ENCODE measurements at places on chromosomes 3 and 15. TPM values are rescaled to one million over a fixed set of nuclear protein-coding genes. Genes with fewer than 3 reads are reported as not detected.

GRCh38 chr3:143455480-143455879 is 335.9 kb downstream of the CHST2 start:
- no peak for DNase-seq

- DNase-seq = no peak
Observed at GRCh38 chr15:36814708-36815107, 235.3 kb downstream of the CDIN1 start.

DNA sequence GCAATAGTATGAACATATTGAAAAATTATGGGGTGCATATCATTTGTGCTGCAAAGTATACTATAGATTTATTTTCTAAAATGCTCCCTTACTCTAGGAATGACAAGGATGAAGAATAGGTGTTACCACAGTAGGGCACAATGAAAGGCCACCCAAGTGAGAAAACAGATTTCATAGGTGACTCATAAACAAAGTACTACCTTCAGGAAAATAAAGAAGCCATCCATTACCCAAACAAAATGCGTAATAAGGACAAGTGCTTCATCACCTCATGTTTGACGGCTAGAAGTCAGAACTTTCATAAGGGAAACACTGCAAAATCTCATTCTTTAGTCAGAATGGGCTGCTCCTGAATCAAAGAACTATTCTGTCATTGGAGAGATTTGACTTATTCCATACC is 116.6 kb downstream of the MFSD1 start:
- peak; percentile 6 for DNase-seq

GRCh38 chr3:124097362-124098131 is 105.6 kb upstream of the ROPN1 start:
- peak; percentile 69 for DNase-seq

DNA sequence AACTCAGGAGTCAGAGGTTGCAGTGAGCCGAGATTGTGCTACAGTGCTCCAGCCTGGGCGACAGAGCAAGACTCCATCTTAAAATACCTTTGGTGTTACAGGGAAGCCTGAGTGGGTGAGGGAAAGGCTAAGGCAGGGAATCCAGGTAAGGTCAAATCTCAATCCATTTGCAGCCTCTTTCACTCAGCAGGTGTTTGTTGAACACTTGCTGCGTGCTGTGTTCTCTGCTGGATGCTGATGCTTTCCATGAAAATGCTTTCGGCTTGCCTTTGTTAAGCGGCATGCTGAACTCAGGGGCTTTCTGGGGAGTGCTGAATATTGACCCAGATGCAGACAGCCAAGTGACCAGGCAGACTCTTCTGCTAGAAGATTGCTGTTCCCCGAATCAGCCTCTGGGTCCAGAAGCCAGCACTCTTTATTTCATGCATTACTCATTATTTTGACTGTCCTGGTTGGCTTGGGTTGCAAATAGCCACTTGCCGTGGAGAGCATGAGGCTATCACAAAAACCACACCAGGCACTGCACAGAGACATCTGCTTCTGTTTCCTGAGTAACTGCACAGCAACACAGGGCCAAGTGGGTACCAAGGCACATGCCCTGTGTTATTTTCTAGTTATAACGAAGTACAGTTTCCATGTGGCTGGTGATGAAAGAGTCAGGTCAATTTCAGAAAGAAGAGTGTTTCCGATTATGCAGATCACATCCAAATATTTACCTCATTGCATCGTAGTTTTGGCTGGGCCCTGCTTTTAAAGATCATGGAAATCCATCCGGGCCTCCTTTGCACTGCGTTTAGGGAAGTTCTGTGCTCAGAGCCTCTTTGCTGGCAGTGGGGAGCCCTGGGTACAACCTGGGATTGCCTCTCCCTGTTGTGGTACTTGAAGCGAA is 88.6 kb downstream of the THSD4 start:
- no peak for DNase-seq

GRCh38 chr15:69857686-69858391 is 239.9 kb downstream of the TLE3 start:
- no peak for DNase-seq

DNA sequence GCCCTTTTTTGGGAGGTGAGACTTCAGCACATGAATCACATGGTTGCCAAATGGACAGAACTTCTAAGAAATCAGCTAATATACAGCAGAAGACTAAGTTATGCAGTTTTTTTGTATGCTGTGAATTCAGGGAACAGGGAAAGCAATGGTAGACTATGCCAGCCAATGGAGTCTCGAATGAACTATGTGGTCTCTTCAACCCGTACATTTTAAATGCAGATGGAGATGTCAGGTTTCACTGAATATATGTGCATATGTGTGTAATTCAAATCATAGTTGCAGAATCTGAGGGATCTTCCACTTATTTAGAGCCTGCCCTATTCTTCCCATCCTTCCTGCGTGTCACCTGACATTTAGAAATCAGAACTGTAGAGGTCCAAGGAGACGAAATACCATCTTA is 187.9 kb downstream of the SLCO3A1 start:
- no peak for DNase-seq

DNA sequence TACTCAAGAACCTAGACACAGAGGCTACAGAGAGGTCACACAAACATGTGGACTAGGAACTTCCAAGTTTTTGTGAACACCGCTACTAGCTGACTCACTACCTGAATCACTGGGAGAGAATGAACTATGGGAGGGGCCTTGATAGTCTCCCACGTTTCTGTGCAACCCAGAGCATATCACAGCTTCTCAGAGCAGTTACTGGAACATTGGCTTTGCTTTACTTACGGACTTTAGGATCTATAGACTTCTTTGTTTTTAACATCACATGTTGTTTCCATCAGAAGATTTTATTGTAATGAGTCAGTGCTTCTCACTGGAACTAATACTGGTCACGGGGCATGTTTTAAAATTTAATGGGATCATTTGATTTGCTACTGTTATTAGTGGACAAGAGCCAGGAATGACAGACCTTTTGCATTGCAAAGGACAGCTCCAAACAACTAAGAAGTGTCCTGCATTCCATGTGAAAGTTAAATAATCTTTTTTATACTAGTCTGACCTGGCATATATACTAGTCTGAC is 35.6 kb downstream of the RTP4 start:
- DNase-seq = peak; percentile 62

DNA sequence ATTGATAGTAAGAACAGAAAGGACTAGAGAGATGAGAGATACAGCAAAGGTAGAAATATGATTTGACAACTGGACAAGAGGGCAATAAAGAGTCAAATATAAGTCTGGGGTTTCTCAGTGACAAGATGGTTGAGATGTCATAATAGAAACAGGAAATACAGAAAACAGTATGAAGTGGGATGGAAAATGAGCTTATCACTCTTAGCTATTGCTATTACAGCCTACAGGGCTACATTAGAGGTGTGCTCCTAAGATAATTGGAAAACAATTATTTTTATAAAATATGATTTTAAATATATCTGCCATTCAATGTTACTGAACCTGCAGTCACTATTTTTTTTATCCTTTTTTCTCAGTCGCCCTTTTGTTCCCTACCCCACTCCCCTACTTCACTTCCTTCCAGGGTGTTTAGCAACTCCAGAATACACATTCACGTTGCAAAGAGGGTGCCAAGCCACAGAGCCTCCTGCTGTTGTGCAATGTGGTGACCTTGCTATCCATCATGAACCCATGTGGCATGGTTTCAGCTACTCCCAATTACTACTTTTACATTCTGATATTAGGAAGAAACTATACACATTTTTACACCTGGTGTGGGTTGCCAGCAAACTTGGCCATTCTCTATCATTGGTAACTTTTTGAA is 6.0 kb downstream of the NRG4 start:
- DNase-seq = no peak

- DNase-seq = no peak
Observed at GRCh38 chr15:90818251-90819210, 49.9 kb upstream of the FURIN start.

- no peak for DNase-seq
Observed at GRCh38 chr3:112470788-112471187, 28.5 kb downstream of the BTLA start.

DNA sequence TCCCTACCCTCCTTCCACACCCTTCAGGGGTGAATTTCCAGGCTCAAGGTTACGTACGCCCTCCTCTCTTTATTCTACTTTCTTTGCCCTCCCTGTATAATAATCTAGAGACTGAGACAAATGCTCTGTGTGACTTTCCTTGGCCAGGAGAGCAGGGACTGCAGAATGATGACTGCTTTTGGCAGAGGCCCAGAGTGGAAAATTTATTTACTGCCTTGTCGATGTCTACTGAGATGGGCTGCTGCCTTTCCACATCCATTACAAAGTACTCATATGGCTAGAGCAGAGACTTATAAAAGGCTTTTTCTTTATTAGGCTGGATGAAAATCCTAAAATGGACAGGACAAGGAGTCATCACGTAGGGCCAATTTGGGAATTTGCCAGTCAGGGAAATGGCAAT is 576.2 kb downstream of the TUSC7 start:
- DNase-seq = no peak

- peak; percentile 25 for DNase-seq
Observed at GRCh38 chr15:75468913-75469598, 17.6 kb upstream of the SIN3A start.

GRCh38 chr3:184822654-184823053 is 10.7 kb downstream of the VPS8 start:
- DNase-seq = no peak

The LMOD3 gene
- not detected for total RNA-seq

The GCNT3 gene
- not detected for total RNA-seq

The PDCD6IP gene
- total RNA-seq = 325 TPM

The TXNRD3 gene
- 7.3 TPM for total RNA-seq

The CGNL1 gene
- 21.1 TPM for total RNA-seq

The CCR4 gene
- 0.05 TPM for total RNA-seq
